ENCODE measurements at places on chromosomes 7 and 10.

DNA sequence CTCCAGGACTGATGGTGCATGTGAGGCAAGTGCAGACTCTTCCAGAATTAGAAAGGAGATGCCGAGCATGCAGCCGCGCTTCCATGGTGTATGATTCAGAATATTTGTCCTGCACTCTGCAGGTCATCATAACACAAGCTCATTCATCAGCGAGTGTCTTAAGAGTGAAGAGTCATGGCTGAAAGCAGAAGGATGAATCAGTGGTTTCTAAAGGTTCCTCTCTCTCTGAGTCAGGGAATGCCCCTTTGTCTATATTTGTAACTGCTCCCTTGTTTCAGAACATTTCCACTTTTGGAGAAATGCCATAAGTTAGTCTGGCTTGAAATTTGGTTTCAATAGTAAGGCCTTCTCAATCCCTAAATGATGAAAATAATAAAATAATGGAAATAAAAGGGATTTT lies 52.3 kb downstream of the HECW1 start:
- DNase-seq = no peak

DNA sequence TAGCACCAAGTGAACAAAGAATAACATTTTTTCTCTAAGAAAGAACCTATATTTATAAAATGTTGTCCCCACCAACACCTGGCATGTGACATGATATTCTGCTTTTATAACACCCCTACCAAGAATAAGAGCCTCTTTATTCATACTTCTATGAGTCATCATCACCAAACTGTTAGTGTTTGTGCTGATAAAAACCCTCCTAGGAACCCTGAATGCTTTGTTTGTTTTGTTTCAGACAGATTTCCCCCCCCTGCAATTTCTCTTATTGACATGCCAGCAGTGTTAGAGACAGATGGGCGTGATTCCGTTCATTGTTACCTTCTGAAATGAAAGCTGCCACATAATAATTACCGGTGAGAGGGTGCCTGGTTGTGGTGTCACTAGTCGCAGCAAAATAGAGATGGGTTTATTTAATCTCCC lies 651.1 kb downstream of the SORCS1 start:
- no peak for DNase-seq

- DNase-seq = no peak
Observed at GRCh38 chr10:103603382-103603781, 109.9 kb downstream of the NEURL1 start.

GRCh38 chr7:101921061-101921460 lies 103.6 kb downstream of the CUX1 start:
- no peak for DNase-seq

- no peak for DNase-seq
Observed at GRCh38 chr7:16083931-16084330, 337.4 kb downstream of the CRPPA start.

GRCh38 chr7:6531492-6532279 lies 19.6 kb downstream of the GRID2IP start:
- DNase-seq = no peak

GRCh38 chr10:119608316-119609155 lies 11.8 kb upstream of the TIAL1 start:
- DNase-seq = peak; percentile 21

DNA sequence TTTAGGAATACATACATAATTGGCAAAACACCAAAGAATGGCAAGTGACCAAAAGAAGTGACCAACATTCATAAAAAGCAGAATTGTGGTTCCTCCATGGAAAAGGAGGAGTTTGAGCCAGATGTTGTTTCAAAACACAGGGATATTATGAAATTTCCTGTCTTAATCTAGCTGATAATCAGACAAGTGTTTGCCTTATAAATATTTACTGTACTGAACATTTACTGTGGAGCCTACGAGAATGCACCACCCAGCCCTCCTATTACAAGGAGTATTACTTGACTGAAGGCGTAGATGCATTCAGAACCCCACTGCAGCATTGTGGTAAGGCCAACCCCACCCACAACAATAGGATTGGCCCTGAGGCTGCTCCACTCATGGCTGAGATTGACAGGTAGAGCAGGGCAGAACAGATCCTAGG lies 118.9 kb downstream of the AKR1D1 start:
- DNase-seq = no peak

GRCh38 chr10:24721229-24722106 lies 2.2 kb downstream of the ARHGAP21 start:
- DNase-seq = no peak

- no peak for DNase-seq
Observed at GRCh38 chr10:84065804-84066601, 73.3 kb upstream of the GHITM start.

Measured in CD4-positive, alpha-beta T cell treated with Interleukin-1 beta for 1 hour (primary cell).